Prostate gland (tissue), 2 donors: ENCODE measurements at places on chromosomes 6 and 20.

GRCh38 chr6:117555882-117556498, 46.3 kb downstream of the GOPC start:
- DNase-seq, result peak; percentile 36

- no peak for DNase-seq
These were observed 289.7 kb downstream of the HTR1B start for GRCh38 chr6:77173472-77174074.

DNA sequence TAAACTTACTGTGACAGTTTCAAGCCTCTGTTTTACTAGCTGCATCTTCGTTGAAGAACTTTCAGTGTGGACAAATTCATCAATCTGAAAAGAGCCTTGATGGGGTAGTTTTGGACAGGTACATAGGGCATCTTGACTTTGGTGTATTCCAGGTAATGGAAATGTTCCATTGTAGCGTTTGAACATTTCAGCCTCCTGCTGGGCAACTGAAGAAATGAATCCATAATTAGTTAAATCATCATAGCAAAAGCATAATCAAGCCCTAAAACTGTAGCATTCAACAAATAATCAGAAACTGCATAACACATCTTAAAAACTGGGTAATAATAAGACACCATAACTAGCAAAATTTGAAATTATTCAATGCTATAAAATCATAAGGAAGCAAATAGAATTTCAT, 86.2 kb downstream of the AHI1 start:
- no peak for DNase-seq

- DNase-seq, result no peak
These were observed 6.7 kb upstream of the LCA5 start for GRCh38 chr6:79543886-79544285.

DNA sequence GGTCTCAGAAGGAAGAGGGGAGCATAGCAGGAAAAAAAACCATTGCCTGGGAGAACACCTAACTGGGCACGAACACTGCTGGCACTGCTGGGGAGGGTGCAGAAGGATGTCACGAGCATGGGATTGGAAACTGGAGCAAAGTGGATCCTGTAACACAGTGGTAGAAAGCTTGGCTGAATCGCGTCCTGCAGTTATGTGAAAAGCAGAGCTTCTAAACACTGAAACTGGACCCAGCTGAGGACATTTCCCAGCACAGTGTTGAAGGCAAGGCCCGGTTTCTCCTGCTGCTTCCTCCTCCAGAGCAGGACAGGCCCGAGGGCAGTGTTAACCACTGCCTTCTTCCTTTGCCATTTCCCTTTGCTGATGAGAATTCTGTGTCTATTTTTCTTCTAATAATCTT, 6.7 kb downstream of the APMAP start:
- DNase-seq, result no peak
